ENCODE measurements at places on chromosomes 13 and 19.
A peak's percentile ranks its signal among the peaks of the same experiment; 100 is the strongest.

DNA sequence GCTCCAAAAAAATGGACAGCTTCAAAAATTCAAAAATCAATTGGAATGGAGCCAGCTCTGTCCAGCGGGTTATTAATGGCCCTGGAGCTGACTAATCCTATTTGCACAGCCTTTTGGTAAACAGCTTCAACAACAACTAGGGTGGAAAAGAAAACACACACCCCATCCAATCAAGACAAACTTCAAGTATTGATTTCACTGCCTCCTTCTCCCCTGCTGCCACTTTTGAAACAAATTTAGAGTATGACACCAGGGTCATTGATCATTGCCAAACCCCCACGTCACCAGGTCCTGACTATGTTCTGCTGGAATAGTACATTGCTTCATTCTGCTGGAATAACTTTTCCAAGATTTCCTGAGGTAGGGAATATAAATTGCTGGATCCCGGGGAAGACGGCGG is 56.8 kb upstream of the GTF3A start:
- DNase-seq = no peak

DNA sequence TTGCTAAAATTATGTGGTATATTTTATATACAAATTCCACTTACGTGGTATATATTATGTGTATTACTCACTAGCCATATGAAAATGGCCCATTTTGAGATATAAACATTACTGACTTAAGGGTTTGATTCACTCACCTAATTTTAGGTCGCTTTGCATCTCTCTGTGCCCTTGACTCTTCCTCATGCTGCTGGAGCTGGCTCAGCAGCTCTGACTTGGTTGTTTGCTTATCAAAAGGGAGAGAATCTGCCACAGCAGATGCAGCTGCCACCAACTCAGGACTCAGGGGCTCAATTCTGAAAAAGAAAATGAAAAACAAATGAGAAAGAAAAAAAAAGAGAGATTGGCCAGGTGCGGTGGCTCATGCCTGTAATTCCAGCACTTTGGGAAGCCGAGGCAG is 12.2 kb downstream of the MRPS31 start:
- no peak for DNase-seq

GRCh38 chr13:50693727-50694126 is 149.8 kb downstream of the DLEU7 start:
- DNase-seq = no peak

DNA sequence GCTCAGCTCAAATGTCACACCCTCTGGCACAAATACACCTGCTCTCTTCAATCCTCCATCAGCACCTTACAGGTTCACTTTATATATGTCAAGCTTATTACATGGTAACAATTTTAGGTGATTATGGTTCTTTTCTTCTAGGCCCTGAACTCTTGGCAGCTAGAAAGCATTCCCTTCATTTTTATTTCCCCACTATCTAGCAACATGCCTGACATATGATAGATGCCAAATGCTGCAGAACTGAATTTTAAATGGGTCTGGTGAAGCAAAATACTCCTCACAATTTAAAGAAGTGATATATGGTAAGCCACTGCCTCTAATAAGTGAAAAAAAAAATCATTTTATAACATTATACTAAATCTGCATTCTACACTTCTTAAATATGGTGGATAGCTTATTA is 95.2 kb downstream of the USP12 start:
- DNase-seq = no peak

GRCh38 chr13:41416276-41416675 is 41.1 kb upstream of the RGCC start:
- no peak for DNase-seq

DNA sequence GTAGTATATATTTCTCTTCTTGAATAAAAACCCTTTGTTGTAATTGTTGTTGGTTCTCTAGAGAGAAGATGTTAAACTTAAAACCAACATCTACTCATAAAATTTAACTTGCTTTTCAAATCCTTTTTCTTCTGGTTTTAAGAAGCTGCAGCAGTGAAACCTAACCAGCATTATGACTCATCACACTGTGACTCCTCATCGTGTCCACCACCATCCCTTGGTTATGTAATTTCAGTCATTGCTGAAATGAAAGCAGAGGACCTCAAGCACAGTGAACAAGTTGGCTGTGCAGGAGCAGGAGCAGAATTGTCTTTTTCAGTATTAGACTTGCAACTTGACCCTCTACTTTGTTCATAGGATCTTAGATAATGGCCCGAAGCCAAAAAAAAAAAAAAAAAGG is 64.9 kb upstream of the HTR2A start:
- DNase-seq = no peak

- DNase-seq = peak; percentile 37
Observed at GRCh38 chr13:87677496-87678371, 6.6 kb downstream of the SLITRK5 start.

Measured in stimulated activated CD4-positive, alpha-beta T cell treated with anti-CD3 and anti-CD28 coated beads, Interleukin-15, amount 100 ng/mL, for 24 hours (primary cell).